ENCODE measurements at places on chromosomes 12 and 14.

- DNase-seq, result no peak
Observed at GRCh38 chr12:125282921-125283320, 217.7 kb downstream of the AACS start.

- DNase-seq, result no peak
Observed at GRCh38 chr12:58369576-58369975, 428.2 kb downstream of the ATP23 start.

- DNase-seq, result no peak
Observed at GRCh38 chr12:44930972-44931600, 55.0 kb upstream of the NELL2 start.

DNA sequence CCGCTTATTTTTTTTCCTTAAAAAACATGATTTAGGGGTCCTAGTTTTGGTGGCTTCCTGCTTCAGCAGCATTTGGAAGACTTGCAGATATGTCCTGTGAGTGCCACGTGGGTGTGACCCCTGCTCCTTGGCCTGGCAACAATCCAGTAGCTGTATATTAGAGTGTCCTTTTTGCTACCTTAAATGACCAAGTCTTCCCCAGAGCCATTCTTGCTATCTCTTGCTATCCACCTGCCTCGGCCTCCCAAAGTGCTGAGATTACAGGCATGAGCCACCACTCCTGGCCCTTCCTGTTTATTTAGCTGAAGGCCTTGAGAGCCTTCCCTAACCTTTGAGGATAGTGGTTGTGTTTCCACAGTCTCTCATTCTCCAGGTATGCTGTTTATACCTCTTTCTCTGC lies 17.0 kb downstream of the TPCN1 start:
- DNase-seq, result peak; percentile 10

- no peak for DNase-seq
Observed at GRCh38 chr14:42523666-42524065, 917.0 kb downstream of the LRFN5 start.

DNA sequence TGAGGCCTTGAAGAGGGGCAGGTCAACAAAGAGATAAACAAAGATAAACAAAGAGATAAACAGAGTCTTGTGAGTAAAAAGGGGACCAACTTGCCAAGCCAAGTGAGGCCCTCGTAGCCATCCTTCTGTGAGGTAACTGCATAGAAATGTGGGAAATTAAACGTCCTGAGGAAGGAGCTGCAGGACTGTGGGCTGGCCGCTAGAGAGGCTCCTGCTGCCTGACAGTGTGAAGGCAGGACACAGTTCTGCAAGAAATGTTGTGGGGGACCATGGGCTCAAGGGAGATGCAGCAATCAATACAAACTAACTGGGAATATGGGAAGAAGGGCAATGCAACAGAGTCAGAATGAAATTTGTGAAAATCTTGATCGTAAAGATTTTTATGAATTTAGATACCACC lies 91.9 kb downstream of the SLC8A3 start:
- DNase-seq, result no peak

GRCh38 chr12:24418157-24418556 lies 468.7 kb upstream of the SOX5 start:
- no peak for DNase-seq

- DNase-seq, result peak; percentile 91
Observed at GRCh38 chr14:50001151-50001998, 108.5 kb downstream of the ARF6 start.

DNA sequence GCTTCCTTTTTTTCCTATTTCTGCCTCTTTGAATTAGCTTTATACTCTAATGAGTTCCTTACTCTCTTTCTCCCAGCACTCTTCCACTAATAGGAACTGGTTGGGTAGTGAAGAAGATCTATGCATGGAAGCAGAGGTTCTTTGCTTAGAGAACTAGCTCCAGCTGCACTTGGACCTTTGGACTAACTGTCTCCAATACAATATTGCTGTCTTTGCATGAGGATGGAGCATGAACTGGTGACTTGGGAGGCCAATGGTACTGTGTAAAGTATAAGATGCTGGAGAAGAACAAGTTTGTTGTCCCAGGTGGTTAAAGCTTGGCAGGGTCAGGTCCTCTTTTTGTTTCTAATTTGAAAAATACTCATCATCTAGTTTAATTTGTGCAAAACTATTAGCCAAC lies 2.4 kb upstream of the GLS2 start:
- no peak for DNase-seq

- no peak for DNase-seq
Observed at GRCh38 chr12:71642264-71642663, 21.4 kb downstream of the ZFC3H1 start.

- DNase-seq, result no peak
Observed at GRCh38 chr14:96105089-96105925, 66.1 kb downstream of the C14orf132 start.

GRCh38 chr12:123717350-123717749 lies 5.2 kb downstream of the ATP6V0A2 start:
- no peak for DNase-seq

GRCh38 chr14:32249780-32250179 lies 46.7 kb upstream of the RNU6-8 start:
- DNase-seq, result no peak

GRCh38 chr14:39957290-39957689 lies 525.1 kb upstream of the FBXO33 start:
- DNase-seq, result no peak
